ENCODE measurements at places on chromosomes 1 and 21.

GRCh38 chr1:20143734-20144565 is 4.8 kb downstream of the PLA2G2F start:
- DNase-seq, result no peak

- DNase-seq, result no peak
Measured at GRCh38 chr1:199780948-199781670, 246.4 kb upstream of the NR5A2 start.

GRCh38 chr1:241749945-241750695 is 97.9 kb upstream of the EXO1 start:
- DNase-seq, result no peak

DNA sequence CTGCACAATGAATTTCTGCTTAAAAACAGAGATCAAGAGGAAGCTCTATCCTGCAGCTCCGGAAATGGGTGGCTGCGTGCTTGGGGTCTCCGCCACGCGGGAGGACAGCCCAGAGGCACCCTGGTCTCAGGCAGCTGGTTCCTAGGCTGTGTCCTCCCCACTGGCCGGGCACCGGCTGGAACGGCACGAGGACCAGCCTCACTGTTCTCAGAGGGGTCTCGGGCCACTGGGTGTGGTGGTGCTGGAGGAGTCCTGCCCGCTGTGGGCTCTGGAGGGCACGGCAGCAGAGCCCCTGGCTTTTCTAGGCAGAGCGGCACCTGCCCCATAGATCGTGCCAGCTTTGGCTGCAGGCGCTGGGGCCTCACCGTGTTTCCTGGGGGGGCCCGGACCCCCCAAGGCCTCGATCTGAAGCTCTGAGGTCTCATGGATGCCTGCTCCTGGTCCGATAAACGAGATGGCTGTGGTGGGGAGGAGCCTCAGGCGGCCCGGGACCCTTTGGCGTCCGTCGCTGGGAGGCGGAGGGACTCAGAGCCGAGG is 8.2 kb upstream of the RNF223 start:
- no peak for DNase-seq

- no peak for DNase-seq
Measured at GRCh38 chr1:23928789-23929188, 15.6 kb upstream of the CNR2 start.

GRCh38 chr1:168960595-168960994 is 145.9 kb upstream of the ATP1B1 start:
- no peak for DNase-seq

- no peak for DNase-seq
Measured at GRCh38 chr1:151947140-151947539, 37.8 kb upstream of the THEM4 start.

All from NCI-H1694 (cell line).